Fibroblast of pulmonary artery (primary cell): ENCODE measurements at places on chromosomes 1 and 21.

DNA sequence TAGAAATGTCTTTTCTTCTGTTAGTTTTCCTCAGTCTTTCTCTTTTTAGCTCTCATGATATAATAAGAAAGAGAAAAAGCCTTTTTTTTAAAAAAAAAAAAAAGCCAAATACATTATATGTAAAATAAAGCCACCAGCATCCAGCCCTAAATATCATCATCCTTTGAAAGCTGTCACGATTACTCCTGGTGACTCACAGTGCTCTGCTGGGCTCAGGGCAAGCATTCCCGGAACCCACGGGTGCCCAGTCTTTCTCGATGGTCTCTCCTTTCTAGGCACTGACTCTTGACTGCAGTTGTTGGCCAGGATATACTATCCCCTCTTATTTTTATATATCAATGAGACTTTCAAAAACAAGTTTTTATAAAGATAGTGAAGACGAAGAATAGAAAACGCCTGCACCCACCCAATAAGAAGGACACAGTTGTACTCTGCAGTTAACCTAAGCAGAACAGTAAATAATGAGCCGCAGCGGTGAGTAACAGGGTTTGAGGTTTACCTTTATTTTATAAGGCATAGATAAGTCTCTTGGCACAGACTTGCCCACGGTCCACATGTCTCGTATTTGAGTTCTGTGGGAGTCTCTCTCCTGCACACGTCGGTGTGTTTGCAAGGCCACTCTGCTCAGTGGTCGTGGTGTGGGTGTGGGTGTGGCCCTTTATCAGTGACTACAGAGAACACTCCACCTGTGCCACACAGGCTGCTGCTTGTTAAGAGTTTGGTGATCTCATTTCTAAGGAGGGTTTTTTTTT is 15.7 kb upstream of the MX2 start:
- no peak for DNase-seq

GRCh38 chr1:179082999-179083335 is 1.1 kb downstream of the TOR3A start:
- DNase-seq = peak; percentile 29

DNA sequence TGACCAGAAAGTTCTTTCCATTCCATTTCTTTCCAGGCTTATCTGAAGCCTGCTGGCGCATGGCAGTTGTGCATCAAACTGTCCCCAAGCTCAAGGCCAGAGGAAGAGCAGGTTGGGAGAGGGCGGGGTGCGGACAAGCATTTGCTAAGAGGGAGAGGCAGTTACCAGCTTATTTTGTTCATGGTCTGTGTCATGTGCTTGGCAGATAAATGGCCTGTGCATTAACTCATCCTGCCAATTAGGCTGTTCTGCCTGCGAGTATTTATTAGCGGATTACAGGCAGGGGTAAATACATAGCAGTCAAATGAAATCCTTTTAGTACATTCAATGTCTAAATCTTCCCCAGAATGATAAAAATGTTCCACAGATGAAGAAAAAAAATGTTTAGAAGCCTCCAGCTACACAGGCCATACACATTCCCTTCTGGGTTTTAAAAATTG is 48.9 kb upstream of the B3GALNT2 start:
- no peak for DNase-seq

DNA sequence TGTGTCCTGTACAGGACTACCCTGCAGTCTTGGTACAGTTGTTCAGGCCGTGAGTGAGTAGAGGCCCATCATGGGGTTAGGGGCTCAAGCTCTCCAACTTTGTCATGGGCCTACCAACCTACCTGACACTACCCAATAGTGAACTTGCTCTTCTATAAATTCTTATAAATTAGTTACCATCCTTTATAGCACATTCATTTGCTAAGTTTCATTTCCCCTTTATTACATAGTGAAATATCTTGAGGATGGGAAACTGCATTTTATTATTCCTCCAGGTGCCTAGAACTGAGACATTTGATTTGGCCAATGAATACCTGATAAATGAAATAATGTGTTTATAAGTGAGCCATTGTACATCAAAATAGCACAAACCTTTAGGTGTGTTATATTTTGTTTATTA is 9.1 kb upstream of the CTH start:
- no peak for DNase-seq

DNA sequence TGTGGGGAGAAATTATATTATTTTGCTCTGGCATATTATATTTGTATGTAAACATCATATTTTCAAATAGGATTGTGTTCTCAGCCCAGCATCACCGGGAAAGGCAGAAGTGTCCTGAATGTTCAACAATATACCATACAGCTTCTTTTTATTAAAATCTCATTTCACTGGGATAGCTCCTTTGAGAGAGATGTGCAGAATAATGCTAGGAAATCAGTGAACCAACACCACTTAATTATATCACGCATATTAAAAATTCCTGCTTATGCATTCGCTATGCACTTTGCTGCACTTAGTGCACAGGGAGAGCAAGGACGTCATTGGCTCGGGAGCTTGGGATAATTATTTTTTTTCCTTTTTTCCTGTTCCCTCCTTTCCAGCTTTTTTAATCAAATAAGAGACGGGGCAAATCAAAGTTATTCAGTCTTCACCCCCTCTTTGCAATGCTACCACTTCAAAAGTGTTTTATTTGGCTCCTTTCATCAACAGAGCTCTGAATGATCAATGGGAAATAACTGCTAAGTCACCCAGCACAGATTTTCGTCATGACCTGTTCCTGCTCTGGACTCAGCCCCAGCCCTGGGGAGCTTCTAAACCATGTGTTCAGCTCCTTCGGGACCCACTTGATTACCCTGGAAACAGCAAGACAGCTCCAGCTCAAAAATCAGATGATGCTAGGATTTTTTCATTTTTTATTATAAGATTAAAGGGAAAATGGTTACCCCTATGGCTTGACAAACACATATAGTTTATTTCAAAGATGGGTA is 165.5 kb upstream of the DUSP10 start:
- DNase-seq = no peak

DNA sequence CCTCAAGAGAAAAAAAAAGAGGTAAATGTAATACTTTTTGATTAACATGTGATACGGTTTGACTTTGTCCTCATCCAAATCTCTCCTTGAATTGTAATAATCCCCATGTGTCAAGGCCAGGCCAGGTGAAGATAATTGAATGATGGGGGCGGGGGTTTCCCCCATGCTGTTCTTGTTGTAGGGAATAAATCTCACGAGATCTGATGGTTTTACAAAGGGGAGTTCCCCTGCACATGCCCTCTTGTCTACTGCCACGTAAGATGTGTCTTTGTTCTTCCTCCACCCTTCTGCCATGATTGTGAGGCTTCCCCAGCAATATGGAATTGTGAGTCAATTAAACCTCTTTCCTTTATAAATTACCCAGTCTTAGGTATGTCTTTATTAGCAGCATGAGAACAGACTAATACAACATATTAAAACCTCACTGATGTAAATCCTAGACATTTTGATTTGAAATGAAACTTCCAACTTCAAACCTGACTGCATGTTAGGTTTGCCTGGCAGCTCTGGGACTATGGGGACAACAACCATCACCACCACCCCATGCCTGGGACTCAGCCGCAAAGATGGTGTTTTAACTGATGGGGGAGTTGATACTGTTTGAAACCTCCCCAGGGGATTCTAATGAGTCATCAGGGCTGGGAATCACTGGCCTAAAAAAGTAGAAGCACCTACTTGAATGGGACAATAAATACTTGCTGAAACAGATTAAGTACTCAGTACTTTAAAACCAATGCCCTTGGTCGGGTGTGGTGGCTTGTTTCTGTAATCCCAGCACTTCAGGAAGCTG is 32.8 kb upstream of the BACH1 start:
- no peak for DNase-seq

DNA sequence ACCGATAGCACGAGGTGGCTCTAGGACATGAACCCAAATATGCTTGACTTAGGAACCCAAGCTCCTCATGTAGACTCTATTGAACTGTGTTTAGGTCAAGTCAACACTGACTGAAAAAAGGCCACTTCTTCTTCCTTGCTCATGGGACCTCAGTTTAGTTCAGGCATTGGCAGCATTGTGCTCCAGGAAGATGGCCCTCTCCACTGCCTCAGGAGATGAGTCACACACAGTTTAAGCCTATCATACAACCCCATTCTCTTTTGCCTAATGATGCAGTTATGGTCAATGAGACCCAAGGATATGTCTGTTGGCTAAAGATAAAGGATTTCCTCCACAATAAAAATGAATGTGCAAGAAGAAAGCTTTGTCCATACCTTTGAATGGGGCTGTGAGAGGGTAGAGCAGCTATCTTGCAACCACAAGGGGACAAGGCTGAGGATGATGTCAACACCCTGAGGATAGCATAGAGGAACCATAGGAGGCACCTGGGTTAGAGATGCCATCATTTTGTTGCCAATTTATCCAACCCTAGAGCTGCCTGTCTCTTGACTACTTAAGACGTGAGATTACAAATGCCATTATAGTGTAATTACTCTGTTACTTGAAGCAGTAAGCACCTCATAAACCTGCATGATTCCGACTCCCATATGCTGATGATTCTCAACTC is 3.0 kb upstream of the TRIM63 start:
- no peak for DNase-seq

- DNase-seq = no peak
These were observed 24.9 kb downstream of the SUSD4 start for GRCh38 chr1:223338811-223339746.

DNA sequence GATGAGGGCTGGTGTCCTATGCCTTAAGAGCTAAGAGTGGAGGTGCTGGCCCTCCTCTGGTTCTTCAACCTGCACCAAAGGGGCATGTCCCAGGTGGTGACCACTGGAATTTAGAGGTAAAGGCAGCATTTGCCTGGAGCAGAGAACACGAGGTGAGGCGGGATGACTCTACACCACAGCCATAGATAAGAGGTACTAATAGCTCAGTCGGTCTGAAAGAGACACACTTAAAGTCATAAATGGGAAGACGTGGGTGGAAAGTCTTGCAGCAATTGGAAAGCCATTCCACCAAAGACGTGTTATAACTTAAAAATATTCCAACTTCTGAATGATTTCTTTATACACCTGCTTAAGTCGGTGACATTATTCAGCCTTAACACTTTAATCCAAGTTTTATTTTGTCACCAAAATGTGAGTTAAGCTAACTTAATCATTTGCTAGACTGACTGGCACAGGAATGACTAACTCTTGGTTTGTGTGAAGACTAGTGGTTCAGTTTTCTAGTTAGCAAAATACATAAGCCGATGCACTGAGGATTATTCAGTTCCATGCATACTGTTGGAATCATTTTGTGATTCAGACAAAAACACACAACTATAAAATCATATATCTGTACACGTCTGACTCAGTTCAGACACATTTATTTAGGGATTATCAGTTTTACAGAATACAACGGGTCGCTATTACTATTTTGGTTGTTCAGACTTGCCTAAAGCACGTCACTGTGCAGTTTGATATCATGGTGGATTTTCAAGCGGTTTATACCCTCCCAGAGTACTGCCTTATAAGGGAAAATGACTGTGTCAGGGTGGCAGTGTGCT is 4.6 kb upstream of the ETS2 start:
- no peak for DNase-seq

- peak; percentile 69 for DNase-seq
These were observed 21.0 kb downstream of the S100A10 start for GRCh38 chr1:151972542-151973248.

GRCh38 chr1:36083635-36084496 is at the start of gene TEKT2:
Gene TEKT2 (plus strand): TSS chr1:36084094. CDS start chr1:36084922, 828 bp downstream.
- DNase-seq = peak; percentile 33

- DNase-seq = no peak
These were observed 1.1 kb upstream of the LBR start for GRCh38 chr1:225428881-225429455.
